ENCODE measurements at places on chromosomes 1 and 21.

DNA sequence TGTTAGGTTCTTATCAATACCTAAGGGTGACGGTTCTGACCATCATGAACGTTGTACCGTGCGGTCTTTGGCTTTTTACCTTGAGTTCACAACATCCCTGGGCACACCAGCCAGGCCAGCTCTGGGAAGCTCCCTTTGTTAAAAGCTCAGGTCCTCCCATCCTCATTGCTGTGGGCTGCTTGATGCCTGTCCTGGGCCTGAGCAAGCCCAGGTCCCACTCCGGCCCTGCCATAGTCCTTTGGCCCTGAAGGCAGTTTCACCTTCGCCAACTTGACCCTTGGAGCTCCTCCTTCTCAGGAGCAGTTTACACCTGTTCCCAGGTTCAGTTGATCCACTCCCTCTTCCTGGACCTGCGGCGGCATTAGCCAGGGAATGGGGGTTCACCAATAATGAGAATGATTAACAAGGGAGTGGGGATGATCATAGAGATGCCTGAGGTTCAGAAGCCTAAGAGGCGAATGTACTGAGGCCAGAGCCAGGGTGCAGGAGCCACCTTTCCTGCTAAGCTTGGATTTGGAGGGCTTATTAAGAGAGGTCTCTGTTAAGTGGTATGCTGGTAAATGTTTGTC is 40.2 kb downstream of the DHCR24 start:
- DNase-seq: no peak

GRCh38 chr1:231918239-231919015 is 291.8 kb downstream of the DISC1 start:
- DNase-seq: no peak

DNA sequence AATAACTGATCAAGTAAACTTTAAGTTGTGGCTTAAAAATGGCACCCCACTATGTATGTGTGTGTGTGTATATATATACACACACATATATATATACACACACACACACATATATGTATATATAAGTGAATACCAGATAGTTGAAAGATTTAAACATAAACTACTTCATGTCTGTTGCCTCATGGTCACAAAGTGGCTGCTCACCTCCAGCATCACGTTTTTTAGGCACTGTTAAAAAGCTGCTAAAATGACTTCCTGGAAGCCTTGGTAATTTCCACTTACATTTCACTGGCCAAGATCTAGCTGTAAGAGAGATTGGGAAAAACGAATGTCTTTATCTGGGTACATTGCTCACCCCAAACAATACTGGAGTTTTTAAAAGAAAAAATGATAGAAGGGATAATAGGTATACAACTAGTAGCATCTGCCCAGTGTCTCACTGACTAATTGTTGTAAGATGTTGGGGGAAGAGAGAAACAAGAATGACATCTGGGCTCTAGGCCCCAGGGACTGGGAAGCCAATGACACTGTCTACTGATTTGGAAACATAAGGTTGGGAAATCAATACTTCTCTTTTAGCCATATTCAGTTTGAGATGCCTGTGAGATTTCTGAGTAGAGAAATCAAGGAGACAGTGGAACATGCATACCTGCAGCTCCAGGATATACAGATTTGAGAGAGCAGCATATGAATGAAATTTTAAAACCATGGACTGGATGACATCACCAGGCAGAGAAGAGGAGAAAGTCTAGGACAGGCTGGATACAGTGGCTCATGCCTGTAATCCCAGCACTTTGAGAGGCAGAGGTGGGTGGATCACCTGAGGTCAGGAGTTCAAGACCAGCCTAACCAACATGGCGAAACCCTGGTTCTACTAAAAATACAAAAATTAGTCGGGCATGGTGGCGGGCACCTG is 42.8 kb downstream of the CLDN14 start:
- DNase-seq: no peak

DNA sequence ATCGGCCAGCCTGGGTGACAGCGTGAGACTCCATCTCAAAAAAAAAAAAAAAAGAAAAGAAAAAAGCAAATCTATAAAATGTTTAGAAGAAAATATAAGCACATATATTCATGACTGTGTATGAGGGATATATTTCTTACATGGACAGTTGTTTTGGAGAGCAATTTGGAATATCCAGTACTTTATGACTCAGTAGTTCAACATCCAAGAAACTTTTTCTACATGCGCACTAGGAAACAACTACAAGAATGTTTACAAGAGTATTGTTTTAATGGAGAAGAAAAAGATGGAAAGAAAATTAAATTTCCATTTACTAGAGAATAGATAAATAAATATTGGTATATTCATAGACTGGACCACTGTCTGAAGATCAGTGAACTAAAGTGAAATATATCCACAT is 77.5 kb downstream of the MAST2 start:
- no peak for DNase-seq

- DNase-seq: no peak
Measured at GRCh38 chr1:108512239-108513043, 47.5 kb upstream of the EEIG2 start.

- peak; percentile 73 for DNase-seq
Measured at GRCh38 chr1:17438318-17439249, 893 bp downstream of the RCC2 start.

GRCh38 chr21:37233551-37234146 is 33.5 kb downstream of the VPS26C start:
- no peak for DNase-seq

- DNase-seq: peak; percentile 65
Measured at GRCh38 chr1:59057211-59057694, 239.6 kb upstream of the FGGY start.

GRCh38 chr1:119045096-119045746 is 57.1 kb upstream of the TBX15 start:
- DNase-seq: no peak

DNA sequence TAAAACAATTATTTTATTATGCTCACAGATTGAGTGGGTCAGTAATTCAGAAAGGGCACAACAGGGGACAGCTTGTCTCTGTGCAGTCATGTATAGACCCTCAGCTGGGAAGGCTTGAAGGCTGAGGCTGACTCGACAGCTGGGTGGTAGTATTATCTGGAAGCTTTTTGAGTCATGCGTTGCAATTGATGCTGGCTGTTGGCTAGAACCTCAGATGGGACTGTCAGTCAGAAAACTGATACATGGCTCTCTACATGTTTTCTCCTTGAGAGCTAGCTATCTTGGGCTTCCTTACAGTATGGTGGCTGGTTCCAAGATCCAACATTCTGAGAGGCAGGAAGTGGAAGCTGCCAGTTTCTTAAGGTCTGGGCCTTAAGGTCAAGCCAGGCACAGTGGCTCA is 61.5 kb upstream of the SELENON start:
- DNase-seq: no peak

DNA sequence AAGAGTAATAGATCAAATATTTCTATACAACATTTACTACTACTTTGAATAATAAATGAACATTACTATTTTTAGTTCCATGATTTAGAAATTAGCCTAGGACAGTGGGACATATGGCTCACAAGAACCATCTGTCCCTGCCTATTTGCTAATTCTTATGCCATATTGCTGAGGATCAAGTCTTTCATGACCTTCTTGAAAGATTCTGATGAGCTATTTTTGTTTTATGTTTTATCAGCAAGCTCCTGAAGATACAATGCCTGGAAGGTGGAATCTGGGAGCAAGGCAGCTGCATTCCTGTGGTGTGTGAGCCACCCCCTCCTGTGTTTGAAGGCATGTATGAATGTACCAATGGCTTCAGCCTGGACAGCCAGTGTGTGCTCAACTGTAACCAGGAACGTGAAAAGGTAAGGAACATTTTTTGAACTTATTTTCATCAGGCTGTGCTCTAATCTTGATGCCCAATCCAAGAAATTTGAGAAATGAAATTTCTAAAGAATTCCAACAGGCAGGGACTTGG is 326.7 kb downstream of the PAPPA2 start:
- no peak for DNase-seq

- no peak for DNase-seq
Measured at GRCh38 chr21:17461582-17461981, 51.3 kb upstream of the CXADR start.

DNA sequence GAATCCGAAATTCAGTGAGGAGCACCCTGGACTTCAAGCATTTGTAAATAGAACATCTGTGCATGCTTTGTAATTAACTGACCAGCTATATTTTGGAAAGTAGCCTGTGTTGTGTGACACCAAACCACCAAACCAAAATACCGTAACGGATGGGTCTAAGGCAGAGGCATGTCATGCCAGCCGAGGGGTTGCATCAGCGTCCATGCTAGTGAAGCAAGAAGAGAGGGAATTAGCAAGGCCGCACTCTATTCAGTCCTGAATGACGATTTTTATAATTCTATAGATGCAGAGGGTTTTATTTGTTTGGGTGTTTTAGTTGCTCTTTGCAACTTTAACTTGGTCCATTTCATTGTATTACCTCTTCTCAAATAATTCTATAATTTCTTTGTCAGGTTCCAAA is 116.8 kb upstream of the SMYD2 start:
- DNase-seq: no peak

- DNase-seq: no peak
Measured at GRCh38 chr1:223230161-223230881, 87.3 kb upstream of the TLR5 start.

- DNase-seq: no peak
Measured at GRCh38 chr1:87615491-87615890, 286.8 kb downstream of the LMO4 start.

- DNase-seq: no peak
Measured at GRCh38 chr1:182245040-182245439, 146.6 kb downstream of the GLUL start.

GRCh38 chr1:228101994-228102790 is 933 bp downstream of the C1orf35 start:
- peak; percentile 68 for DNase-seq

DNA sequence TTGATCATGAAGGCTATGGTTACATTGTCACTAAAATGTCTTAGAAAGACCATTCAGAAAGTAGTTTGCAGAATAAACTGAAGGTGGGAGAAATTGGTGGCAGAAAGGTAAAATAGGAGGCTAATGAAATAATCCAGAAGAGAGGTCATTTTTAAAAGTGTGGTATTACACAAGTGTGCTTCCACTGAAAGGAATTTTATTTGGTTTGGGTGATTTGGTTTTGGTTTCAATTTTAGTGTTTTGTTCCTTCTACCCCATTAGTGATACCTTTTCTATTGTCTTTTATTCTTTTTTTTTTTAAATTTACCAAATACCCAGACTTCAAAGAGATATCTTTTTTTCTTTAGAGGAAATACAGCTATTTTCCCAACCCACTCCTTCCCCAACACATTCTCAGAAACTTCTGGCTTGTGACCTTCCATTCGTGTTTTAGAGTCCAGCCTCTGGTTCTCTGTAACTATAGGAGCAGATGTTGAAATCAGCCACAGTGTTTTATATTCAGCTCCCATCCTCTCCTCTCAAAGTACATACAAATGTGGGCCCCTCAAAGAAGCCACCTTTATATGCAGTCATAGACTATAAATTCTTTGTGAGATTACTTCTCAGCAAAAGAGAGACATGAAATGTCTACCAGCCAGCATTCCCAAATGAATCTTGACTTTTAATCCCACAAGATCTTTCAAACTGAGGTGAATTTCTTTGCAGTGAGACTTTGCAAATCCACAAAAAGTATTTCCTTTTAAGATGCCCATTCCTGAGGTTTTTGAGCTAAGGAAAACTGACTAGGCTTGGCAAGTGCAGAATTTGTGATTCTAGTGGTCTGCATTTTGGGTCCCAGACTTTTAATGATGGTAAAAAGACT is 42.0 kb upstream of the PALMD start:
- DNase-seq: no peak

All from left colon (tissue), 2 donors.